A549 treated with dexamethasone at 1 μM for 4 hours (cell line): ENCODE measurements at places on chromosomes 2 and 18. TPM values are rescaled to one million over a fixed set of nuclear protein-coding genes. Genes with fewer than 3 reads are reported as not detected.

Gene HOXD9
- 0.82 to 1.4 TPM (median 0.93 TPM) in 5 replicates for total RNA-seq

Gene SERPINB12
- total RNA-seq: not detected in 5 replicates

Gene CNGA3
- 0.03 to 0.09 TPM (median 0.05 TPM) in 4 of 5 replicates, not detected in the other for total RNA-seq

Gene COL4A4
- 1.5 to 2.8 TPM (median 1.9 TPM) in 5 replicates for total RNA-seq

Gene DOK6
- total RNA-seq: not detected in 5 replicates

Gene PMAIP1
- total RNA-seq: 13.7 to 16.2 TPM (median 15.4 TPM) in 5 replicates

Gene NEU2
- not detected in 5 replicates for total RNA-seq

Gene DAPL1
- 0.22 TPM in 1 of 5 replicates, not detected in the others for total RNA-seq

Gene COL3A1
- total RNA-seq: 0.12 to 0.27 TPM (median 0.21 TPM) in 5 replicates

Gene KCTD18
- total RNA-seq: 9.5 to 13.0 TPM (median 11.5 TPM) in 5 replicates

Gene RIT2
- total RNA-seq: not detected in 5 replicates

Gene ARL5A
- 19.8 to 29.9 TPM (median 27.5 TPM) in 5 replicates for total RNA-seq

Gene GULP1
- total RNA-seq: 27.3 to 35.2 TPM (median 32.9 TPM) in 5 replicates

Gene PAX3
- total RNA-seq: not detected in 5 replicates

Gene FAM237A
- not detected in 5 replicates for total RNA-seq

Gene RAX
- not detected in 5 replicates for total RNA-seq

Gene CLEC4F
- total RNA-seq: not detected in 5 replicates

Gene SERPINB11
- total RNA-seq: 0.08 to 0.22 TPM in 2 of 5 replicates, not detected in the others

Gene PSMA8
- not detected in 5 replicates for total RNA-seq

Gene KRCC1
- total RNA-seq: 11.6 to 13.9 TPM (median 12.0 TPM) in 5 replicates

Gene MC5R
- not detected in 5 replicates for total RNA-seq

Gene IHH
- total RNA-seq: 0.38 to 0.77 TPM (median 0.54 TPM) in 5 replicates

Gene RAB6C
- not detected in 5 replicates for total RNA-seq

Gene UGT1A8
- total RNA-seq: 0.06 to 0.07 TPM (median 0.06 TPM) in 3 of 5 replicates, not detected in the others

Gene CTLA4
- total RNA-seq: not detected in 5 replicates

Gene CREG2
- 6.9 to 11.8 TPM (median 10.9 TPM) in 5 replicates for total RNA-seq

Gene CFAP221
- 0.16 to 0.47 TPM (median 0.33 TPM) in 5 replicates for total RNA-seq

Gene TAF1B
- 25.4 to 44.4 TPM (median 28.6 TPM) in 5 replicates for total RNA-seq

Gene EN1
- total RNA-seq: 0.61 to 0.91 TPM (median 0.83 TPM) in 5 replicates

Gene LOXHD1
- not detected in 5 replicates for total RNA-seq

Gene MALL
- total RNA-seq: 154 to 172 TPM (median 164 TPM) in 5 replicates

Gene GPBAR1
- total RNA-seq: 0.17 to 0.59 TPM (median 0.49 TPM) in 5 replicates

Gene LRRTM4
- total RNA-seq: not detected in 5 replicates

Gene WDR75
- 37.7 to 46.5 TPM (median 42.7 TPM) in 5 replicates for total RNA-seq
